Kidney epithelial cell (primary cell): ENCODE measurements at places on chromosomes 6 and 20.

DNA sequence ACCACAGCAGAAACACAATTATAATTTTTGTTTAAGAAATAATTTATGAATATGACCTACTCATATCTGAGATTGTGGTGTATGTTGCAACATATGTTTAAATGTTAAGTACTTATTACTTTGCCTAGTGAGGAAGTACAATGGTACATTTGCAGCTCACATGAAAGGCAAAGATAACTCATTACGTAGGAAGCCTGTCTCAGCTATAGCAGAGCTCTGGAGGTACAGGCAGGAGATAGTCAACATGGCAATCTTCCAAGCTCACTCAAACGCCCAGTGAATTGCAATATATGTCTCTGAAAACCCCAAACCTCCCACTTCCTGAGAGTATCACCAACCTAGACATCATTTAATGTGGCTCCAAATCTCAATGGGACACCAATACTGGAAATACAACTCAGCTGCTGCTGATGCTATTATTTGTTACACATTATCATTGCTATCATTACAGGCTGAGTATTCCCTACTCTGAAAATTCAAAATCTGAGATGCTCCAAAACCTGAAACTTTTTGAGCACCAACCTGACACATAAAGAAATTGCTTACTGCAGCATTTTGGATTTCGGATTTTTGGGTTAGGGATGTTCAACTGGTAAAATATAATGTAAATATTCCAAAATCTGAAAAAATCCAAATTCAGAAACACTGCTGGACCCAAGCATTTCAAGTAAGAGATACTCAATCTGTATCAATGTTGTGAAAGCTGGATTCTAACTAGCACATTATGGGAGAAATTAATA is 25.1 kb upstream of the GSTA4 start:
- no peak for DNase-seq

GRCh38 chr6:12208190-12208589 is 82.0 kb upstream of the EDN1 start:
- DNase-seq = no peak

GRCh38 chr20:33298391-33298790 is 15.4 kb downstream of the BPIFB1 start:
- no peak for DNase-seq

GRCh38 chr20:1863296-1863695 is 31.9 kb upstream of the SIRPA start:
- DNase-seq = no peak

GRCh38 chr6:116625872-116626271 is 9.6 kb downstream of the RSPH4A start:
- DNase-seq = no peak

DNA sequence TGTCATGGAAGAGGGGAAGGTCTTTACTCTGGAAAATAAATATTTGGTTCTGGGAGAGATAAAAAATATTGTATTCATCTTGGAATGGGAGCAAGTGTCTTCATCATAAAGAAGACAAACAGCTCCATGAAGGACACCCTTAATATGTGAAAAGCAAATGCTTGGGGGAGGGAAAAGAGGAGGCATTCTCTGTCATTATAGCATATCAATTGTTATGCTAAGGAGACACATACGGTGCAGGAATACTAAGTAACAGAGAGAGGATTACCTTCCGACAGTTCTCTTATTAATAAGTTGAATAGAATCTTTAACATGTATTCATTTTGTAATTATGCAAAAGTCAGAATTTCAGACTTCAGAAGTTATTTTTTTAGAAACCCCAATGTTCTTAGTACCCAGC is 634.4 kb downstream of the UTRN start:
- DNase-seq = no peak

DNA sequence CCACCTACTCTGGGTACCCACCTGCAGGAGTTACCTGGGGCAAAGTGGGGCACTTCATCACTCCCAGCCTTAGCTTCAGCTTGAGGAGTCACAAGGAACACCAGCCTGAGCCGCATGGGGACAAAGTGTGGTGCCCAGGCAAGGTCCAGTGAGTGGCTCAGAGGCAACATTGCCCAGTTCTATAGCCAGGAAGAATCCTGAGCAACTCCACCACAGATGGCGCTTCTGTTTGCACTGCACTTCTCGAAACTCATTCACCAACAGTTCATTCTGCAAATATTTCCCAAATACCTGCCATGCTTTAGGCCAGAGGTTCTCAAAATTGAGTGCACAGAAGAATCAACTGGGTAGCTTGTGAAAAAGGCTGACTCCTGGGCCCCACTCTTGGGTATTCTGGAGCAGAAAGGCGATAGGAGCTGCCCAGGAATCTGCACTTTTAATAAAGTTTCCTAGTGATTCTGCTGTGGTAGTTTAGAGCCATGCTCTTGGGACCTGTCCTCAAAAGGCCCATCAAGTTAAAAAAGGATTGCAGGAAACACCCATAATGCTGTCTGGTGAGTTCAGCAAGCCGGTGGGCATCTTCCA is 83.1 kb downstream of the VEGFA start:
- no peak for DNase-seq

GRCh38 chr6:28653876-28654275 is 128.2 kb downstream of the GPX5 start:
- DNase-seq = no peak

DNA sequence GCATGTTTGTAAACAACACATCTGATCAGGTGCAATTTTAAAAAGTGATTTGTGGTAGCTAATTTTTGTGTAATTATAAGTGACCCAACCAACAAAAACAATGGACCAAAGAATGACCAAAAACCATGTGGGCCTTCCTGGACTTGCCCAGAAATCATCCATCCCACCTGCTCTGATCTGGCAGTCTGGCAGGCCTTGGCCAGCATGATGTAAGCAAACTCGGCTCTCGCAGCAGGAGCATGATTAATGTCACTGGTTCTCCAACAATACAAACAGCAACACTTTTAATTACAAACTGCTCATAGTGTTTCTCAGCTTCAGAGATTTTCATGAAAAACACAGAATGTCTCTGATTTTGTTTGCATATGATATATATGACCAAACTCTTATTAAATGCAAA is 16.1 kb downstream of the TP53INP2 start:
- no peak for DNase-seq

DNA sequence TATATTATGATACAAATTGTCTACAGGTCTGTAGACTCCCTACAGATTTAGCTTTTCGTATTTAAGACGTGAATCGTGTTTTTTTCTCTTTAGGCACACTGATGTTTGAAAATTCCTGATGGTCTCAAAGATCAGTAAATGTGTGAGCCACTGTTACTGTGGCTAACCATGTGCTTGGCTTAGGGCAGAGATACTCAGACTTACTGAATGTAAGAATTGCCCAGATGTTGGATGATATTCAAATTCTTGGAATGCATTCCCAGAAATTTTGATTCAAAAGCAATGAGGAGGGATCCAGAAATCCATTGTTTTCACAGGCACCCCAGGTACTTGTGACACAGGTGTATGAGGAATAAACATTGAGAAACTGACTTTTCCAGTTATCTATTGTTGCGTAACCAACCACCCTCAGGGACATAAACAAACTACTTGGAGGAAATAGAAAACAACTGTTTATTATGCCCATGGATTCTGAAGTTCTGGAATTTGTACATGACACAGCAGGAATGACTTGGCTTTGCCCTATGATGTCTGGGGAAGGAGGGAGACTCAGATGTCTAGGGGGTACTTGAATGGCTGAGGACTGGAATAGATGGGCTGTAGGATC is 339.6 kb upstream of the CITED2 start:
- DNase-seq = no peak

DNA sequence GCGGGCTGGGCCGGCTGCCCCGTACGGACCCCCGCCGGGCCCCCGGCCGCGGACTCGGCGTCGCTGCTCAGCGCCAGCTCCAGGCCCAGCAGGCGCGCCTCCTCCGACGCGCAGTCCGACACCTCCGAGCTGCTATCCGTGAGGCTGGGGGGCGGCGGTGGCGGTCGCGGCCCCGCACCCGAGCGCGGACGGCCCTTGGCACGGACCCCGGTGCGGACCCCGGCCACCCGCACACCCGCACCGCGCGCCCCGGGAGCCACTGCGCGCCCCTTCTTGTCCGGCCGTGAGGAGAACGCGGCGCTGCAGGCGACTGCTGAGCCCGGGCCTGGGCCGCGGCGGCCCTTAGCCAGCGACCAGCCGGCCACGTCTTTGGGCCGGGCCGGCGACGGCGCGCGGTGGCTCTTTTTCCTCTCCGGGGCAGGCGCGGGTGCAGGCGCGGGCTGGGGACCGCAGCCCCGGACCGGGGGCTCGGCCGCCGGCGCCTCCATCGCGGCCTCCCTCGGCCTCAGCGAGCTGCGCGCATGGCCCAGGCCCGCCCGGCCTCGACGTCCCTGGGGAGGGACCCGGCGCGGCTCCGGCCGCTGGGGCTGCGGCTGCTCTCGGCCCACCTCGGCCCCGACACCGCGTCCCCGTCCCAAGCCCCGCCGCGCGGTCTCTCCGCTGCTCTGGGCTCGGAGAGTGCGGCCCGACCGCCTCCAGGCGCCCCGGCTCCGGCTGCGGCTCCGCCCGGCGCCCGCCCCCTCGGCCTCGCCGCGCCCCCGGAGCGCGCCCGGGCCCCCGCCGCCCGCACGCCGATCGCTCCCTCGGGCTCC is 12.9 kb upstream of the TLDC2 start:
- no peak for DNase-seq

DNA sequence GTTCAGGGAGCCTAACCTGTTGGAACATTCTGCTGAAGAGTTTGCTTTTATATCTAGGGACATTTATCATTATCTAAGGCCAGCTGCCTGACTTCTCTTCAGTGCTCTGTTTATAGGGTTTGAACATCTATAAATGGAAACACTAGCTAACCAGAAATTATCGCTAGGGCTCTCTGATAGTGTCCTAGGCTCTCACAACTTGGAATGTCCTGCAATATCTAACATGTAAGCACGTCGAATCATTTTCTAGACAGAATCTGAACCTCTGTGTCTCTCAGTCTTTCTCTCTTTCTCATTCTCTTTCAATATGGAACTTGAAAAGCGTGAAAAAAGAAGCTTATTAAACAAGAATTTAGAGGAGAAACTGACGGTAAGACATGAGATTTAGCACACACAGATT is 92.5 kb upstream of the MLIP start:
- no peak for DNase-seq

DNA sequence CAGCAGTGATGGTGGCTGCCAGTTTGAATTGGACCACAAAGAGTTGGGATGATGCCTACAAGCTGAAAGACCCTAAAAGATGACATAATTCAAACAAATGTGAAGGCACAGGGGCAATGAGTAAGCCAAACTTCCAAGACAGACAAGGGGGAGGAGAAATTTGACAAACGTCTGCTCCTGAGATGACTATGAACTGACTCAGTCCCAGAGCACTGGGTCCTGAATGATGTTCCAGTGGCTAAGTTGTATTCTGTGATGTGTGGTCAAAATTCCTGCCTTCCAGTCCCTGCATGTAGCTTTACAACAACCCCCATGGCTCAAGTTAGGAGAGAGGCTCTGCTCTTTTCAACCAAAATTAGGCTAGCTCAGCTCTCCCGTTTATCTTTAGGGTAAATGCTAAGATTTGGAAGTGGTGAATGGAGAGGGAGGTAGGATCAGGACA is 86.1 kb upstream of the SIRPA start:
- DNase-seq = peak; percentile 89

DNA sequence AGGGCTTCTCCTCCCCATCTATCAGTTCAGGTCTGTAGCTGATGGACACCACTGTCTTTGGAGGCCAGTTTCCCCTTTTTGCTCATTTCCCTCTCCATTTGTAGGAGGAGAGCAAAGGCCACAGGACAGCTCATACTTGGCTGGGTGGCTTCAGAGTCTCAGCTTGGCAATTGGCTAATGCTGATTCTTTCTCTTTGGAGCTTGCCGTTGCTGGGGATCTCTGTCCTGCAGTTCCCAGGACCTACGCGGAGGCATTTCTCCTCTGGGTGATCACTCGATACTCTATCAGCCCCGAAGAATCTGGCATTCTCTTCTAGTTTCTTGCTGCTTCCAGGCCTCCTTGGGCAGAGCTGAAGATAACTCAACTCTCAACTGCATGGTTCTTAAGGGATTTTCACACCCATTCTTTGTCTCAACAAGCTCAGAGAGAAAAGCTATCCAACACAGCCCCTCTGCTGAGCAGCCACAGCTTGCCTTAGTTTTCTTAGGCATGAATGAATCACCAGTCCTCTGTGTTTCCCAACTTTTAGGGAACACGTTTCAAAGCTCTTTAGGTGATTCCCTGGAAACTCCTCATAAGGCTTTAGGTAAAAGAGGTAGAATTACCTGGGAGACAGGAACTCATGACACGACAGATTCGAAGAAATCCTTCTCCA is 19.2 kb upstream of the SSR1 start:
- no peak for DNase-seq

GRCh38 chr20:29079769-29080690 is 2177.4 kb upstream of the DEFB115 start:
- DNase-seq = no peak

DNA sequence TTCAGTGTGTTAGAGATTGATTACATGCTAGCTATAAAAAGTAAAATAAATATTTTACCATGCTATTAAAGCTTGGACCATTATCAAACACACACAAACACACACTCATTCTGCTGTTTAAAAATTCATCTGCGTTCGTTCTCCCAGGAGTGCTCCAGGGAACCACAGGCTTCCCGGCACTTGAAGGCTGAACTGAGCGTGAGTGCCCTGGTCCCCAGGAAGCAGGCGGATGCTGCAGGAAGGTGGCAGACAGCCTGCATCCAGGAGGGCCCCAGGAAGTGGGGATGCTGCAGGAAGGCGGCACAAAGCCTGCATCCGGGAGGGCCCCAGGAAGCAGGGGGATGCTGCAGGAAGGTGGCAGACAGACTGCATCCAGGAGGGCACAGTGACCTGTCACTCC is 147.2 kb upstream of the SNX9 start:
- no peak for DNase-seq

- no peak for DNase-seq
These were observed 118.4 kb upstream of the BTBD3 start for GRCh38 chr20:11799281-11799684.

- peak; percentile 19 for DNase-seq
These were observed 106.9 kb downstream of the IPCEF1 start for GRCh38 chr6:154249499-154250298.

DNA sequence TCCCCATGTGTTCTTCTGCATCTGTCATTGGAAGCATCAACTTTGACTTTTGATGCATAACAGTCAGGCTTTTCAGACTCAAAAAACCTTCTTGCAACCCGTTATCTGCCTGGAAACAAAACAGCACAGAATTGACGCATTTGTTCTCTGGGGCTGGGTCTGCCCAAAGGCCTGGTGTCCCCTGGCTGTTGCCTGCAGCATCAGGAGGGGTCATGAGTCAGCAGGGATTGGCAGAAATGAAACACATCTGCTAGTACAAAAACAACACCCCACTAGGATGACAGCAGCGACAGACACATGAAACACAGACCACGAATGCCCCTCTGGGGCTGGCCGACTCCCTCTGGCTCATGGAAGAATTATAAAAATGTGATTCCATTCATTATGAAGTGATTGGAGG is 157.6 kb upstream of the INSM1 start:
- DNase-seq = no peak

- DNase-seq = no peak
These were observed 69.2 kb downstream of the TRAM2 start for GRCh38 chr6:52507557-52508260.

- DNase-seq = no peak
These were observed 71.5 kb downstream of the DLGAP4 start for GRCh38 chr20:36377348-36378326.

GRCh38 chr20:64238115-64238825 is 17.3 kb upstream of the PCMTD2 start:
- no peak for DNase-seq
